ENCODE measurements at places on chromosomes 2 and 18.

DNA sequence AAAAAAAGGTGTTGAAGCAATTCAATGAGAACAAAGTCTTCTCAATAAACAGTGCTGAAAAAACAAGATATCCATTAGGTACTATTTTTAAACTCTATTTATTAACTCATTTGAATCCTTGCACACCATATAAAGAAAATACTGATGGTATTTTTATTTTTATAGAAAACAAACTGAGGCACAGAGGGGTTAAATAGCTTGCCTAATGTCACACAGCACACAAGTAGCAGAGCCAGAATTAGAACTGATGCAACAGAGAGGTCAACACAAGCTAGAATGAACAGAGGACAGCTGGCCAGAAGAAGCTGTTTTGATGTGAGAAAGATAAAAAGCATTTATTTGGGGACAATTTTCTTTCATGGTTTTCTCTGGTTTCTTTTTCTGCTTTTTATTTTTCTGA is 99.4 kb upstream of the RGPD4 start:
- DNase-seq = no peak

DNA sequence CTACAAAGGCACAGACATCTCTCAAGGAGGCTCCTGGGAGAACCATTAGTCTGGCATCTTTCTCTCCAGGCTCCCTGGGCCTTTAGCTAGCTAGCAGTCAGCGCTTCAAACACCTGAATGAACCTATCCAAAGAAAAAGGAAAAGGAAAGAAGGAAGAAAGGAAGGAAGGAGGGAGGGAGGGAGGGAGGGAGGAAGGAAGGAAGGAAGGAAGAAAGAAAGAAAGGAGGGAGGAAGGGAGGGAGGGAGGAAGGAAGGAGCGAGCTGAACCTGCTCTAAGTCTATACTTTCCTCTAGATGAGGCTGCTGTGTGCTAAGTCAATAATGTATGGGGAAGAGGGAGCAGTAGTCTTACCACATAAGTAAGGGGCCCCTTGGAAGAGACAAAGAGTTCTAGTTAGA is 5.1 kb upstream of the BCL11A start:
- no peak for DNase-seq

DNA sequence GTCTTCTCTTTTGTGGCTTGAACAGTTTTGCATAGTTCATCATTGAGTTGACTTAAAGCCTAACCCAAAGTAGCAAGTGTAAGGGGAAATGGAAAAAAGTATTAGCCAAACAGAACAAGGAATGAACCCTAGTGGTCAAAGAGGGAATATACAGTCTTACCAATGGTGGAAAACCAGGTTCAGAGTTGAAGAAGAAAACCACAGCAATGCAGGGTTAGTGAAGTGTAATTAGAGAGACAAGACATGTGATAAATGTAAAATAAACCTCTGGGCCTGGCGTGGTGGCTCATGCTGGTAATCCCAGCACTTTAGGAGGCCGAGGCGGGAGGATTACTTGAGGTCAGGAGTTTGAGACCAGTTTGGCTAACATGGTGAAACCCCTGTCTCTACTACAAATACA is 2.4 kb downstream of the TTN start:
- no peak for DNase-seq

DNA sequence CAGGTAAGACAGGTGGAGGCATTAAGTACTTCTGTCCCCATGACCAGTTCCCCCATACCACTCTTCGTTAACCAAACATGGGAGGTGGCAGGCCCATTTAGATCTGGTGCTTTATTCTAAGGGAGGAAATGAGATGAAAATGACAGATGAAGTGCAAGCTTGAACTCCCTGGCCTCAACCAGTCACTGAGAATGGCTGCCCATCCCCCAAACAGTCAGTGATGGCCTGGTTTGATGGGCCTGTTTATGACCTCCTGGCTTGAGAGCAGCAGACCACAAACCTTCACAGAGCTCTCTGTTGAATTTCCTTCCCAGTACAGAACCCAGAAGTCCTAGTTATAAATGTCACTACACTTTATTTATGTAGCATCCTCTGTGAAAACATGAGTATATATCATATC is 31.1 kb downstream of the EPAS1 start:
- DNase-seq = no peak

- DNase-seq = no peak
Observed at GRCh38 chr2:207506426-207506825, 23.3 kb upstream of the CREB1 start.

Data from stimulated activated CD8-positive, alpha-beta memory T cell treated with anti-CD3 and anti-CD28 coated beads, Interleukin-2, amount 100 ng/mL, for 1 hour (primary cell).